Fibroblast of skin of left biceps (primary cell): ENCODE measurements at places on chromosomes 3 and 15.
A peak's percentile ranks its signal among the peaks of the same experiment; 100 is the strongest.

DNA sequence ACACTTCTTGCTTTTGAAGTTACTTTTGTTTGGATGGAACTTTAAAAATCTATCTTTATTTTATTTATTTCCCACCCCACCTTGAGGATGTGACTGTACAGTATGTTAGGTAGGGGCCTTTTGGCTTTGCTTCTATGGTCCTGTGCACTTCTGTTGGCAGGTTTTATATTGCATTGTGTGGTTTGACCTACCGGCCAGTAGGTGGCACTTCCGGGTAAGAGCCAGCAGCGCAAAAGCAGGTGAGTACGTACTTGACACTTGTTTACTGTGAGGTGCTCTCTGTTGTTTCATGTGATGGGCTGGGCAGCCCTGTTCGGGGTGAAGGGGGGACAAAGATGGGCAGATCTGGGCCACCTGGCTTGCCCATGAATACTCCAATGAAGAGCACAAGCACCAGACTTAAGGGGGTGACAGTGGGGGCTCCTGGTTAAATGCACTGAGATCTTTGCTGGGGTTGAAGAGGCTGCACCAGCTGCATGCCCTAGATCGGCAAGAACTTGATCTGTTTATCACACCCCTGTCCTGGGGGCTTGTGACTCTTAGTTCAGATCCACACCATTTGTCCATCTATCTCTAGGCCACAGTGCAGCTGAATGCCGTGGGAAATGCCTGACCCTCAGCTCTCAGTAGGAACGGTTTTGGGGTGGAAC lies 131.6 kb downstream of the NLGN1 start:
- no peak for DNase-seq

DNA sequence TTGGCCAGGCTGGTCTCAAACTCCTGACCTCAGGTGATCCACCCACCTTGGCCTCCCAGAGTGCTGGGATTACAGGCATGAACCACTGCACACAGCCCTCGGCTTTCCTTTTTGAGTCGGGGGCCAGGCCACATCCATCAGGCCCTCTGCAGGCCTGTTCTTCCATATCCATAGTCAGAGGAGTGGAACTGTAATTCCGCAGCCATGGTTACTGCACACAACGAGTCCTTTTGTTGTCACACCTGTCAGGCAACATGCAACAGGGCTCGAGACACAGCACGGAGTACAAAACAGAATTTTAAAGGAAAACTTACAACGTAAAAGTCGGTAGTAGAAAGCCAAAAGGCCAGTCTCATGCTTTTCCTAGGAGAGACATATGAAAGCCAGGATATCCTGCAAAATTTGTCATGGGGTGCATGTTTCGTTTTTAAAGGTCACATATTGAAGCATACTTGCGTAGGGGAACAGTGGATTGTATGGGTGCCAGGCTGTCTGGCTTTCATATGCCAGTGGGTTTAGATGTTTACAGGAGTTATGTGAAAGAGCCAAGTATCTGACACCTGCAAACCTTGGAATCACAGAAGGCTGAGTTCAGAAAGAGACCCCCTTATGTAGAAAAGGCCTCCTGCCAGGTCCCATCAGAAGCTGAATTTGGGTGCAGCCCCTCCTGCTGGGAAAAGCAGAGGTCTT lies 63.2 kb upstream of the LPP start:
- no peak for DNase-seq

GRCh38 chr15:39581793-39582285 lies 960 bp downstream of the THBS1 start:
- peak; percentile 11 for DNase-seq

DNA sequence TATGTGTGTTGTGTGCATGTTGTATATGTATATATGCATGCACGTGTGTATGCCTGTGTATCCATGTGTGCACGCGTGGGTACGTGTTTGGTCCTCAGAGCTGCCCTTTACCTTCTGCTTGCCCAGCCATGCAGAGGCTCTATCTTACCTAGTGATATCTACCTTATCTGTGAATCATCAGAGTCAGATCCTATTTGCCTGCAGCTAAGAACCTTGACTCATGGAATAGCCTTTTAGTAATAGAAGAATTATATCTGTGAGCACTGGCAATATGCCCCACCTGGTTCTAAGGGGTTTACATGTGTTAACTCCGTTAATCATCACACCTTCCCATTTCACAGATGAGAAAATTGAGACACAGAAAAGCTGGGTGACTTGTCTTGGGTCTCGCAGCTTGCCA lies 11.0 kb downstream of the PGPEP1L start:
- DNase-seq, result no peak

DNA sequence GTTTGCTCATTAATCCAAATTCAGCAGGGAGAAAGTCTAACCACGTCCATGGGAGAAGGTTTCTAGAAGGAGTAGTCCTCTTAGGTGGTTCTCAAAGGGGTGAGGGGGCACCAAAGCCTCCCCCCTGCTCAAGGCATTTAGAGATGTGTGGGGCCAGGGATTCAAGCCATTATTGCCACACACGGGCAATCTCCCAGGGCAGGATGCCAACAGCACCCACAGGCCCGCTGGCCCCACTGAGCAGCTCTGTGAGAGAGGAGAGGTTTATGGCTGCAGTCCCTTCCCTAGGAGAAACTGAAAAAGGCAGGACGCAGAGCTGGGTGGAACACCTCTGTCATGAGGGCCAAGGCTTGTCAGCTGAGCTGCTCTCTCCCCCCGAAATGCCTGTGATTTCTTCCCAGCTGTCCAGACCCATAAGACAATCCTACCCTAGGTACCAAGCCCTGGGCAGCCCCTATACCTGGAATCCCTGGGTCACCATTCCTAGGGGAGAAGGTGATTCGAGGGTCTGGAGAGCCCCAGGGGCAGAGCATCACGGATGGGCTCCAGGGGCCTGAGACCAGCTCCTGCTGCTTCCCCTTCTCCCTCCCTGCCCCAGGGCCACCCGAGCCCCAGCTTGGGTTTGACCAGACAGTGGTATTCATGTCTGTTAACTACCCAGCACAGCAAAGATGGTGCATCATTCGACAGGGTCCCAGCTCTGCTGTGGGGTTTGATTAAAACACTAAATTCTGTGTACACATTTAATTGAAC lies 39.0 kb downstream of the WHAMM start:
- DNase-seq, result no peak

GRCh38 chr3:12856626-12857025 lies 15.3 kb upstream of the RPL32 start:
- no peak for DNase-seq

- DNase-seq, result peak; percentile 14
These were observed 89.5 kb upstream of the ATP2B2 start for GRCh38 chr3:10594915-10595314.

DNA sequence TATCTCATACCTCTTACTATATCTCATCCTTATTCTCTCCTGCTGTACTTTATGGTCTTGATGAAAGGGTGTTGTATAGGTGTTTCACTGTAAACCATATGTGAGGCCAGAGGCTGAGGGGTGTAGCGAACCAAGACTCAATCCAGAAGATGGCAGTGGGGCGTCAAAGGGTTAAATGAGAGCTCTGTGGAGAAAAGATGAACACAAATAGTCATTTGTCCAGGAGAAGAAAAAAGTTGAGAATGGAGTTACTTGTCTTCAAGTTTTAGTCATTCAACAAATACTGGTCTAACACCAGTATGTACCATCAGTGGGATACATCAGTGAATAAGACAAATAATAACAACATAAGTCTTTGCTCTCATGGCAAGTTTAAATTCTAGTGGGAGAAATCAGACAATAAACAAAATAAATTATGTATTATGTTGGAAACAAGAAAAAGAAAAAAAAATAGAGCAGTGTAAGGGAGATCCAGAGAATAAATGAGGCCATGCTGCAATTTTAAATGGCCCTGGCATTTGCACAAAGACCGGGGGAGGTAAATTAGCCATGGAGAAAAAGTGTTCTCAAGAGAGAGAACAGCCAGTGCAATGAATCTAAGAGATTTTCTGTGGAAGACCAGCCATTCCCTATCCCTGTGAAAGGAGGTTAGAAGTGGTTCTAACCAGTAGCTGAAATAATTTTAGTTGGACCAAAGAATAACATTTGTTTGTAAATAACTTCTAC lies 77.0 kb upstream of the UMPS start:
- DNase-seq, result no peak
